ENCODE measurements at places on chromosomes 6 and 20.
A peak's percentile ranks its signal among the peaks of the same experiment; 100 is the strongest.

DNA sequence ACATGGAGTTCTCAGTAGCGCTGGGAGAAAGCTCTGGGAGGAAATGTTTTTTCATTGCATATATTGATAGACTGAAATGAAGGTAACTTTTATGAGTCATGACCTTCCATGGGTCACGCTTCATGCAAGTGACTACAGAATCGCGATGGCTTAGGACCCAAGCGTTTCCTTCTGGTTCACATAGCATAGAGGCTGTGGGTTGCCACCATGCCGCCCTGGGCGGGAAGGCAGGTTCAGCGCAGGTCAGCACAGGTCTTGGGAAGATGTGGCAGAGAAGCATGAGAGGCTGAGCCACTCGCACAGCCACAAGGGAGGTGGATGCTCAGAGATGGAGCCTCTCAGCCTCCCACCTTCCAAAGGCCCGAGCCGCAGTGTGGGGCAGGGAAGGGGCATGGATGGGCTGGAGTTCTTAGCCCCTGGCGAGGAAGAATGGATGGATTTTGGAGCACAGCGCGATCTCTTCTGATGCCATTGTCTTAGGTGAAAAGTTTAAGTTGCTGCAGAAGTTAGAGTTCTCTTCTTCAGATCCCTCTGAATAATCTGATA, 219.5 kb downstream of the SMOC2 start:
- DNase-seq = no peak

DNA sequence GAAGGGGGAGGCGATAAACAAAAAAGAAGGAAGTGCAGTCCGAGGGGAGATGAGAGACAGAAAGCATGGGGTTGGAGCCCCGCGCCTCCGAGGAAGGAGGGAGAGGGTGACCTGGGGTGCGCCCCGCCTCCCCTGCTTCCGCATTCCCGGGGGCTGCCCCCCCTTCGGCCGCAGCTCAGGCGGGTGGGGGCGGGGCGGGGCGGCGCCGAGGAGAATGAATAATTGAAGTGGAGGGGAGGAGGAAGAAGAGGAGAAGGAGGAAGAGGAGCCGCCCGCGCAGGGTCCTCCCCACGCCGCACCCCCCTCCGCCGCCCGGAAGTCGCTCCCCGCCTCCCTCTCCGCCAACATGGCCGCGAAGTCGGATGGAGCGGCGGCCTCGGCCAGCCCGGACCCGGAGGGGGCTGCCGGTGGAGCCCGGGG, at the start of gene XKR7:
Gene XKR7 (plus strand): TSS at position 322 of the 420 bp plus-strand sequence. CDS start 25 bp downstream, at position 347.
- DNase-seq = peak; percentile 73

- DNase-seq = no peak
These were observed 243.0 kb downstream of the TSHZ2 start for GRCh38 chr20:53215166-53215565.

GRCh38 chr6:24933868-24934401, 1.8 kb downstream of the RIPOR2 start:
- DNase-seq = no peak

GRCh38 chr6:14092838-14093789, 24.5 kb upstream of the CD83 start:
- DNase-seq = no peak

- no peak for DNase-seq
These were observed 11.1 kb downstream of the TPD52L1 start for GRCh38 chr6:125164696-125165095.

GRCh38 chr20:52867305-52867704, 104.9 kb upstream of the TSHZ2 start:
- DNase-seq = no peak

- DNase-seq = no peak
These were observed 11.8 kb upstream of the FAM110A start for GRCh38 chr20:821731-822065.

GRCh38 chr6:42220807-42221206, 3.1 kb upstream of the MRPS10 start:
- no peak for DNase-seq
